ENCODE measurements at places on chromosomes 12 and 14.

- no peak for DNase-seq
Measured at GRCh38 chr12:112514456-112514855, 95.7 kb downstream of the PTPN11 start.

DNA sequence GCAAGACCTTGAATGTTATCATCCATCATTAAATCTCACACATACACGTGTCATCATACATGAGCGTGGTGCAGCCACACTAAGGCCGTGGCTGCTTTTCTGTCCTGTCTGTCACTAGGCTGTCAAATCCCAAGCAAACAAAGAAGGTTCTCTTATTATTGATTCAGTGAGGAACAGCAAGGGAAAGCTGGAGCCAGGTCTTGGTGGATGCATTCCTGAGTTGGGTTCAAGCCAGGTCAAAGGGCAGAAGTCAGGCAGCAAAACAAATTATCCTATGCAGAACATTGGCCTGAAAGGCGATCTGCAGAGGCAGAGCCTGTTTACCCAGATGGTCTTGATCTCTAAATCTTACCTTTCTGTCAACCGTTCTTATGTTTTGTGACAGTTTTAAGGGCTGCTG, 252.3 kb downstream of the NEDD1 start:
- no peak for DNase-seq

DNA sequence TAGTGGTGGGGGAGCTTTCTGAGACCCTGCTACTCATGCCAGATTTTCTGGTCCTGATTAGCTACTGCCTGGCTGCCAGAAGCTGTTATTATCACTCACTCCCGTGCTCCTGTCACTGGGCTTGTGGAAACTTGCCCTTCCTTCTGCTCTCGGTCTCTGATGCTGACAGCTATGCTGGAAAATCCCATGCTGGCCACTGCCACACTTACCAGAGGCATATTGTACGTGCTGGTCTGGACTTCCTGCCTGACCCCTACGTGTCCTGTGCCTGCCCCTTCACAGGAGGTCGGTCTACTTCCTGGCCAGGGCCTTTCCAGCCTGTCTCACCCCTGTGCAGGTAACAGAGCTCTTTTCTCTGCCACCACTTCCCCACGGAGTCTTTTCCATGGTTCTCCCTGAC, 149.4 kb upstream of the PLEKHG7 start:
- no peak for DNase-seq

DNA sequence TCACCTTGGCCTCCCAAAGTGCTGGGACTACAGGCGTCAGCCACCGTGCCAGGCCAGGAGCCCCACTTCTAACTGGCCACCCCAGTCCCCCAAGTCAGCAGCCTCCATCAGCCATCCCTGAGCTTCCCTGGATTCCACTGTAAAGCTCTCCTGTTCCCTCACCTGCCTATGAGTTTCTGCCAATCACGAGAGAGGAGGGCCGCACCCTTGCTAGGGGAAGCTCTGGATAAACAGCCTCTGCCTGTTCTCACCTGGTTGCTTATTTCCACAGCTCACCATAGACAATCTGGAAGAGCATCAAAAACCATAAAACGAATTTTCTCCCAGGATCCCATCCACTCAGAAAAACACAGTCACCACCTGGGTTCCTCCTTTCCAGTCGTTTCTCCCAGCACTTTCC, 5.0 kb downstream of the CDCA4 start:
- DNase-seq = no peak

DNA sequence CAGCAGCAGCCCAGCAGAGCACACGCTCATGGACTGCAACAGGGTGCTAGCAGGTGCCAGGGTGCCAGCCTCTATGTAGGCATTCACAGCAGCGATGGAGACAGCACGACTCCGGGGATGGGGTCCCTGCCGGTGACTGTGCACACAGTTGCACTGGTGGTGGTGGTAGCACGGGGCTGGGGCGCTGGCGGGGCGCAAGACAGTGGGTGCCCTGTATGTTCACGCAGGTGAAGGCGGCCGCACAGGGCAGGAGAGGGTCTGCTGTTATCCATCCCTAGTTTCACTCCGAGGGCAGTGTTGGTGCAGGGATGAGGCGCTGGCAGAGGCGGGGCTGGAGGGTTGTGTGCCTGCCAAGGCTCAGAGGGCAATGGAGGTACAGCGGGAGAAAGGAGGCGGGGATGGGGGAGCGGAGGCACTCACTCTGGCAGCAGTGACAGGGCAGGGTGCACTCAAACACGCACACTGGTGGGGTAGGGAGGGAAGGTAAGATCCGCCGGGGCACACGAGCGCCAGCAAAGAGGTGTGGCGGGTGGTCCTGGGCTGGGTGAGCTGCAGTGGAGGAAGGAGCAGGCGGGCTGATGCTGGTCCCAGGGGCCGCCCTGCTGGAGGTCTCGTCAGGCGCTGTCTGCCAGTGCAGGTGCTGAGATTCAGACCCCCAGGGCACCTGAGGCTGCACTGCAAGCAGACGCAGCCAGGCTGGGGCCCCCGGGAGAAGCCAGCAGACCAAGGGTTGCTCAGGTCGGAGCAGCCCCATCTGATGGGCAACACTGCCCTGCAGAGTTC, 76.7 kb downstream of the GALC start:
- no peak for DNase-seq

DNA sequence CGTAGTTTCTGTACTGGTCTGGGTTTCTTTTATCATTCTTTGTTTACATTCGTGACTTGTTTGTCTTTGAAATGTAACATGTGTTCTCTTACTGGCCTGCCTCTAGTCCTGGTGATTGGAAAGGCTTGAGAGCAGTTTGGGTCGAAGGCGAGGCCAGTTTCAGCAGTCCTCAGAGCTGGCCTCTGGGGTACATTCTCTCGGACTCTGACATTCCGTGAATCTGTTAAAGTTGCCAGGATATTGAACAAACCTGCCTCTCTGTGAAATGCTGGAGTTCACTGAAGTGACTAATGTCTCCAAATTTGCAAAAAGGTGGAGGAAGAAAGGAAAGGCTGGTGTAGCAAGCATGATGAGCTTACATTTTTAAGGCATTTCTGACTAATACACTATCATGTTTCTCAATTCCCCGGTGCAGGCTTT, 1.5 kb downstream of the PLEKHA5 start:
- no peak for DNase-seq

DNA sequence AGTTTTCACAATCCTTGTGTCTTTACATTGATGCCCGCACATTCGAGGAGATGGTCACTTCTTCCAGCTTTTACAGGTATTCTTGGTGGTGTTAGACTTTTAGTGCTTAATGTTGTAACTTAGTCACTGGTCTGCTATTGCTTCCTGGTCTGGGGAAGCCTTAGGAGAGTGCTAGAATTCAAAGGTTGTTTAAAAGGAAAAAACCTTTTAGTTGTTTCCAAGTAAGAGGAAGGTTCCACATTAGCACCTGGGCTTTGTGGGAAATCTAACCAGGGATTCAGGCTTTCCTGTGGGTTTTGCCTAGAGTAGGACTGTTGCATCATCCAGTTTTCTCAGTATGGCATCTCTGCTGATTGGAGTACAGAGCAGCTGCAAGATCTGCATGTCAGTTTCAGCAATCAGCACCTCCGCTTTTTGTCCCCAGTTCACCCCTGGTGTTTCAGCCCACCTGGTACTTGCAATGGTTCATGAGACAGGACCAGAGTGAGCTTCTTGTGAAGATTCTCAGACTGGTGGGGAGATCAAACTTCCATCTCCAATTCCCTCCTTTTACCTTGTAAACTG, 44.0 kb upstream of the PLBD1 start:
- no peak for DNase-seq

GRCh38 chr12:81778719-81779118, 19.6 kb upstream of the PPFIA2 start:
- DNase-seq = no peak

DNA sequence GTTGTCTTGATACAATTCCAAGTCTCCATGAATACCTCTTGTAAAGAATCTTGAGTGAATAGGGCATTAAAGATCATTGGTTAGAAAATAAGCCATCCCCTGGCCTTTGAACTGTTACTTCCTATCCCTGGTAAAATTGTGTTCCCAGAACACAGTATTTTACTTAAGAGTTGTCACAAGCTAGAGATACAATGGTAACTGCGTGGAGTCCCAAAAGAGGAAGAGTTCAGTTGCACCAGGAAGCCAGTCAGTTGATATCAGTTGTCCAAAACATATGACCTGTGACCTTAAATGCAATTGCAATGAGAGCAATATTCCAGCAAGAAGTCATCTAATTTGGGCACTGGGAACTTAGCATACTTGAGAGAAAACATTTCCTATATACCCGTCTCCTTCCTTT, 117.3 kb downstream of the NEDD1 start:
- no peak for DNase-seq

GRCh38 chr12:41683513-41684240, 461.0 kb downstream of the GXYLT1 start:
- no peak for DNase-seq

GRCh38 chr12:112611908-112612307, 179.6 kb upstream of the RPH3A start:
- DNase-seq = no peak

DNA sequence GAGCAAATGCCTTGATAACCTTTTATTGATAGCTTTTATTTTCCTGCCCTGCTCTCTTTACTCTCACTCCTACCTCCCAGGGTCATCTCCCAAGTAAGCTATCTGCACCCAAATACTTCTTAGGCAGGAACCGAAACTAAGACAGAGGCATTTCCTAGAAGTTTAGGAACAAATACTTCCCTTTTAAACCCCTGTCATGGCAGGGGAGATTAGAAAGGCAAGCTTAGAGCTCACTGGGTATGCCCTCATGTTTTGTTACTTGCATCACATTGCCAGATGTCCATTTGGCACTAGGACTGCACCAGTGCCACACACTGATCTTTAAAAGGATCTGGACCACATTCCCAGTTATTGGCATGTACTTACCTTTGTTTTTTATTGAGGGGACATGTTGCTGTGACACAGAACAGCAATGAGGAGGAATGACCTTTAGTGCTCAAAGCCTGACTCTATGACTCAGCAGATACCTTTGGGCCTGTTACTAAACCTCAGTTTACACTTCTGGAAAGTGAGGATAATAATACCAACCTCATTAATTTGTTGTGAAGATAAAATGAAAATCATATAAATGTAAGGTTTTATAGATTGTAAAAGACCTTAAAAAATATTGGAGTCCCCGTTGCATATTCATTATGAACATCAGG, 40.9 kb upstream of the MBIP start:
- DNase-seq = no peak

DNA sequence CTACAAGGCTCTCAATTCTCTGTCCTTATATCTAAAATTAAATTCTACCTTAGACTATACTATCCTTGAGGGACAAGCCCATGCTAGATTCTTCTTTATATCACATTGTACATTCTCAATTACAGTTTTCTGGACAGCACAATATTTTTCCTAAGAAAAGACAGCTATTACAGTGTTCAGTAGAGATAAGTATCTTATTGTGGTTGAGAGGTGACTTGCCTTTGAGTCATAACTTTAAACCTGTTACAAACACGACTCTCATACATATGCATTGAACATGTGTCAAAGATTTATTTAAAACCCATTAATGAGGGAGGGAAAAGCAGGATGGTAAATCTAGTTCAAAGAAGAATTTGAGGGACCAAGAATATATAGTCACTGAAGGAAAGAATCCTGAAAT, 61.1 kb downstream of the TPH2 start:
- no peak for DNase-seq

- no peak for DNase-seq
Measured at GRCh38 chr14:105739331-105740102, 213.1 kb downstream of the TMEM121 start.

- no peak for DNase-seq
Measured at GRCh38 chr12:42237853-42238239, 202 bp downstream of the YAF2 start.

- DNase-seq = no peak
Measured at GRCh38 chr12:14613718-14614117, 46.0 kb upstream of the PLBD1 start.

DNA sequence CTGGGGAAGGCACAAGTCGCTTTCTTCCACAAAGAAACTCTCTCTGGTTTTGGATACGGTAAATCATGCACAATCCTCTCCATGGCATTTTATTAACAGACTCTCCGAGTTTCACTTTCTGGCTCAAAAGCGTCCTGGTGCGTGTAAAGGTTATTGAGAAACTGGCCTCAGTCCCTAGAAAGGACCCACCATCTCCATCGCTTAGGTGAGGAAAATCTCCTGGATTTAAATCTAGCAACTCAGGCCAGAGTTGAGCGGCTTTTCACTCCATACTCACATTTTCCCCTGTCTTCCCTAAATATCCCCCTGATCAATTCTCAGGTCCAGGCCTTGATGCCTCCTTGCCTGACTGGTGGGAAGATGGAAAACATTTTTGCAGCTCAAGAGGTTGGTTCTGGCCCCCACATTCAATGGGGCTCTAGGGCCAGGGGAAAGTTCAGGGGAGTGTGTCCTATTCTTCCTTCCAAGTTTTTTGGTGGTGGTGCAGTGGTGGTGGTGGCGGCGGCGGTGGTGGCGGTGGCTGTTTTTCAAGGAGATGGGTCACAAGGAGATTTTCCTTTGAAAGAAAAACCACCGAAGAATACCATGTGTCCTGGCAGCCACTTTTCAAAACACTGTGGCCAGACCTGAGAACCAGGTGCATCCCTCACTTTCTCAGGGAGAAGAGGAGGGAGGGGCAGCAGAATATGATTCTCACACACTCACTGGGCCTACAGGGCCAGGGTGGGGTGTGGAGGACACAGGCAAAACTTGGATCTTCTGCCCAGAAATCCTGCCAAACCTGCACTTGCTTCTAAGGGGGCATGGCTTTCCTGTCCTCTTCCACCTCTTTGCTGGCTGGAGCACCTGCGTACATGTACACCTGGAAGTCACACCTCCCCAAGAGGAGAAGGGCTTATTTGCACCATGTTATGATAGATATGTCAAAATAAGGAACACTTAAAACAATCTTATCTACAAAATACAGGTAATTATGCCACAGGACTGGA, 46.7 kb upstream of the PNMA1 start:
- no peak for DNase-seq

DNA sequence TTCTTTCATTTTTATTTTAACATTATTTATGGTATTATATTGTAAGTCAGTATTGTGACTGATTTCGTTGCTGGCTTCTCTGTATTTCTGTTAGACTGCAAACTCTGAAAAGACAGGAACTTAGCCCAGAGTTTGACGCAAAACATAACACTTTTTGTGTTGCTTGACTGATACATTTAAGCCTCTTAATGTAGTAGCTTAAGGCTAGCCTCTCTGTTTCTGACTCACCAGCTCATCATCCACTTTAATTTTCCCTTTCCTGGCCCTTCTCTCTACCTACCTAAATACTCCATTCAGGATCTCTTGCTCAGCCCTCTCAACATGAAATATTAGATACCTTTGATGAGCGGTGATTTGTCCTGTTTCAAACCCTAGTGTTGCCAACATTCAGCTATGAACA, 420.6 kb downstream of the LRFN5 start:
- no peak for DNase-seq

GRCh38 chr14:44778604-44779003, 183.1 kb downstream of the KLHL28 start:
- DNase-seq = no peak
